ENCODE measurements at places on chromosomes 7 and 10.

- DNase-seq: no peak
Observed at GRCh38 chr7:22723637-22724036, 3.4 kb upstream of the IL6 start.

GRCh38 chr10:78831461-78831860 lies 237.3 kb upstream of the ZMIZ1 start:
- DNase-seq: no peak

GRCh38 chr7:121945480-121946236 lies 72.7 kb downstream of the PTPRZ1 start:
- no peak for DNase-seq

DNA sequence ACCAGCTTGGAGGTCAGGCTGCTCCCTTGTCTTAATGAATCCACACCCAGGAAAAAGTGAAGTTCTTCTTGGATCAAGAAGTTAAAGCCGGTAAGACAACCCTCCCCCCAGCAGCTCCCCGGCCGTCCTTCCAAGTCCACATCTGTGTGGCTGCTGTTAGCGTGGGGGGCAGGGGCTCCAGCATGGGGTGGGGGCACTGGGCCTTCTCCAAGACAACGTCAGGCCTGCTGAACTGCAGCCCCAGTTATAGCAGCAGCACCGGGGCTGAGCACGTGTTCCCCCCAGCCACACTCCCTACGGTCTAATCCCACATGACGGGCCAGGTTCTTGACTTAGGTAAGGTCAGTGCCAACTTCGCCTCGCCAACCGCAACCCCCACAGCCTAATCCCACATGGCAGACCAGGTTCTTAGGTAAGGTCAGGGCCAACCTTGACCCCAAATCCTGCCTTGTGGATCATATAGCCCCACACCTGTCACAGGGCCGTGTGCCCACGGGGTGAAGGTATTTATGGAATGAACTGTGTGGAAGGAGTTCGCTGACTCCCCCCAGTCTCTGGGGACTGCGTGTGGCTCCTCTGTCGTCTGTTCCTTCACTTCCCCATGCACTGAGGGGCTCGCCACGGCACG lies 30.4 kb upstream of the EN2 start:
- DNase-seq: no peak

- DNase-seq: no peak
Observed at GRCh38 chr7:83633516-83633915, 15.4 kb downstream of the SEMA3E start.

GRCh38 chr10:126924180-126924914 lies 19.1 kb downstream of the DOCK1 start:
- no peak for DNase-seq

DNA sequence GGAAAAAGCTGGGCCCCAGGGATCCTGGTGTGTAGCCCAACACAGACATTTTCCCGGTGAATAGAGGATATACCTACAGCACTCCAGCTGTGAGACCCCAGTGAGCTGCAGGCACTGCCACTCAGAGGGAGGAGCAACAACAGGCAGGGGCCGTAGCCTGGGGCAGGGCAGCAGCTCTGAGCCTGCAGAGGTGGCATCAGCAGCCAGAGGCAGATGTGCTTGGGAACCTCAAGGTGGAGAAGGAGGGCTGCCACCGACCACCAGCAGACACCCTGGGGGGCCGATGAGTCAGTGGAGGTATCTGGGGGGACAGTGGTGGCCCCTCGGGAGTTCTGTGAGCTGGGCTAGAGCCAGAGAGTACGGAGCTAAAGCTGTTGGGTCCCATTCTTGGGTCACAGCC lies 110.2 kb upstream of the GDF10 start:
- no peak for DNase-seq

DNA sequence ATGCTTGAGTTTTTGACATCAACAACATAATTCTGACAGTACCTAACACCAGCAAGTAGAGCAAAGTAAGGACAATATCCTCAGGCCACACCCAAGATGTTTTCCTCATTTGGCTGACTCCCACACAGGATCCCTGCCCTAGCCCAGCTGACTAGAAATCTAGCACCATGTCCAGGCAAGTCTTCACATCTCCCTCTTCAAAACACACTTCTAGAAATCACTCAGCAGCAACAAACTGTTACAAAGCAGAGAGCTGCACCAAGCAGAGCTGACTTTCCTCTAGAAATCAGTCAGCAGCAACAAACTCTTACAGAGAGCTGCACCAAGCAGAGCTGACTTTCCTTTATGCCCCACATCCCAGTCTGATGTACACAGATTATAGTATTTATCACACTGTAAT lies 7.7 kb downstream of the TMEM168 start:
- DNase-seq: no peak

DNA sequence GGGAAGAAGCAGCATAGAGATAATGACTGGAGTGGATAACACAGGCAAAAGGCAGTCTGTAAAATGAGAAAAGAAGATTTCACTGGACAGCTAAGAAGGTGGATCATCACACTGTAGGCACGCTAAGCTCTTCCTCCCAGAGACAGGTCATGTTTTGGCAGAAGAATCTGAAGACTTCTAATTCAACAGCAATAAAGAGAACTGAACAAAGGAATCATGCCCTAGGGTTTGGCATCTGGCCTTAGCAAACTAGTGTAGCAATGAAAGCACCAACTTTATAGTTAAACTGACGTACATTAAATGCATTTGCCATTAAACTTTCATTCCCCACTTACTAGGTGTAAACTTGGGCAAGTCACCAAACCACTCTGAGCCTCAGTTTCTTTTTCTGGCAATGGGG lies 84.4 kb upstream of the SEM1 start:
- no peak for DNase-seq

DNA sequence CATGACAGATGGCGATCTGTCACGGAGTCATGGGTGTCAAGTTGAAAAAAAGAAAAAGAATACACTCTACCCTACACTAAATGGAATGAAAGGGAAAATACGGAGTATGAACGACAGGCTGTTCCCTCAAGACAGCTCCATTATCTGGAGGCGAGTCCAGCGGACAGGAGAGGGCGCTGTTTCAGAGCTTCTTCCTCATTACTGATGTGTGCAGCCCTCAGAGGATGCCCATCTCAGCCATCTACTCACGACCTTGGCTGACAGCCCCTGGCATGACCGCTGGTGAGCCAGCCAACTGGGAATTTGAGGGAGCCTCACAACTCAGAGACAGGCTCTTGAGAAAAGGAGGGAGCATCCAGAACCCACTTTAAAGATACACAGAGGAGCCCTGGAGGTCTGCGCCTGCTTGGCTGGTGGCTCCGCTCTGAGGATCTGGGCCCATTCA lies 49.6 kb upstream of the SMNDC1 start:
- peak; percentile 94 for DNase-seq

GRCh38 chr7:101933688-101934121 lies 116.3 kb downstream of the CUX1 start:
- no peak for DNase-seq
